Renal pelvis (tissue), 12 donors: ENCODE measurements at places on chromosomes 2 and 18. TPM values are rescaled to one million over a fixed set of nuclear protein-coding genes. Genes with fewer than 3 reads are reported as not detected.

Gene AGFG1
- polyA plus RNA-seq = 71.1 TPM

Gene COMMD1
- 69.2 TPM for polyA plus RNA-seq

Gene GLI2
- polyA plus RNA-seq = 14.4 TPM

Gene SH3RF3
- 5.6 TPM for polyA plus RNA-seq

Gene VWA3B
- 0.61 TPM for polyA plus RNA-seq

Gene C2orf78
- polyA plus RNA-seq = not detected

Gene FAM124B
- polyA plus RNA-seq = 2.3 TPM

DNA sequence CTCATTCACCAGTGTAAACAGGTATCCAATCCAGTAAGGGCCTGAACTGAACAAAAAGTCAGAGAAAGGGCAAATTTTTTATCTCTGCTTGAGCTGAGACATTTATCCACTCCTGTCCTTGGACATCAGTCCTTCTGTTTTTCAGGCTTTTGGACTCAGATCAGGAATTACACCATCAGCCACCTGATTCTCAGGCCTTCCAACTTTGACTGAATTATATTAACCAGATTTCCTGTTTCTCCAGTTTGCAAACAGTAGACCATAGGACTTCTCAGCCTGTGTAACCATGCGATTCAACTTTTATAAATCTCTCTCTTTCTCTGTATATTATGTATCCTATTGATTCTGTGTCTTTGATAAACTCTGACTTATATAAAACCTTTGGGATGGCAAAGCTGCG lies 289.3 kb upstream of the CDH2 start:
- DNase-seq = no peak

DNA sequence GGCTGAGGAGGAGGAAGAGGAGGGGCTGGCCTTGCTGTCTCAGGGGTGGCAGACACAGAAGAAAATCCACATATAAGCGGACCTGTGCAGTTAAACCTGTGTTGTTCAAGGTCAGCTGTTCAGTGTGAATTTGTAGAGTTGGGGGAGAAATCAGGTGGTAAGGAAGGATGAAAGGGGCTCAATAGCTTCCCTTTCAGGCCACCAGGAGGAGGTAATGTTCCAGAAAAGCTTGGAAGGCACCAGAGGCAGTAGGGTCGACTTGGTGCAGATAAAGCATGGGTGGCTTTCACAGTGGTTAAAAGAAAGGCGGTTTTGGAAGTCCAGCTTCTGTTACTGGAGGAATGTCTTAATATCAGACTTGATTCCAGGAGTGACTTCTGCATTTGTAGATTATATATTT lies 167.4 kb downstream of the THSD7B start:
- peak; percentile 10 for DNase-seq

DNA sequence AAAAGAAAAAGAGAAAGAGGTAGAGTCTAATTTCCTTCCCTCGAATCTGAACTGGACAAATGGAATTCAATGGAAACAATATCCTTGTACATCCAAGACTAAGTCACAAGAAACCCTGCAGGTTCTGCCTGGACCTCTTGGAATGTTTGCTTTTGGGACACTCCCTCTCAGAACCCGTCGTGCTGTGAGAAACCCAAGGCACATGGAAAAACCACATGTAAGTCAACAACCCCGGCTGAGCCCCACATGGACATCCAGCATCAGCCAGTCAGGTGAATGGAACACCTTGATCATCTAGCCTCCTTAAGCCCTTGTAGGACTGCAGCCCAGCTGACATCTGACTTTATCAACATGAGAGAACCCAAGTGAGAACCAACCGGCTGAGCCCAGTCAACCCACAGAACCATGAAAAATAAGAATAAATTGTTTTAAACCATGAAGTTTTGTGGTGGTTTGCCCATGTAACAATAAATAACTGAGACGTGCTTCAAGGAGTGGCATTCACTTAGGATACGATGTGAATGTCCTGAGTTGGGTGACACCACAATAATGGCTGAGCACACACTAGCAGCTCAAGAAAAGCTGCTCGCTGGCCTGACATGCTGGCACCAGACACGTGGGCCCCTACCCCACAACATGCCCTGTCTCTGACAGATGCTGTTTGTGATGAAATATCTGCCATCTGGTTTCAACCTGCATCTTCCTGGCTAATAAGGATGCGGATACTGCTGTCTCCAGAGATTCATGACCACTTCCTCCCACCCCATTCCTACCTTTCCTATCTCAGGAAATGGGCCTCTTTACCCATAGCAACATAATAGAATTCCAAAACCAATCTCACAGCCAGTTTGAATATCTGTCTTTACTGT lies 28.8 kb downstream of the PKDCC start:
- no peak for DNase-seq

DNA sequence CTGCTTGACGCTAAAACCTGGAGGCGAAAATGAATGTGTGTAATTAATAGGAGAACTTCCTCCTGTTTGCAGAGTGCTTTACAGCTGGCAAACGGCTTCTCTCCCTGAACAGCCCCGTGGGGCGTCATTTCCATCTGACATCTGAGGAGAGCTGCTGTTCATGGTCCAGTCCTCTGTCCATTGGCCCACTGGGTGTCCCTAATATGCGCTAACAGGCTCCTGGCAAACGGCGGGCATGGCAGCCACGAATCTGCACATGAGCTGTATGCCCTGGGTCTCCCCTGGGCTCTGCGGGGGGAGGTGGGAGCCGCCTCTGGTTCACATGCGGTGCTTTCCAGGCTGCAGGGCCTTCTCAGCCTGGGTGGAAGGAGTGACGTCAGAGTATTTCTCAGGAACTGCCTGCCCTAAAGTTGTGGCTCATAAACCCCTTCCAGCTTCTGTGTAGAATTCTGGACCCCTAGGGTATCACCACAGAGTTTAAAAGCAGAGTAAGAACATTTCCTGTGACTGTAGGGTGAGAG lies 73.2 kb downstream of the LRRFIP1 start:
- peak; percentile 89 for DNase-seq

DNA sequence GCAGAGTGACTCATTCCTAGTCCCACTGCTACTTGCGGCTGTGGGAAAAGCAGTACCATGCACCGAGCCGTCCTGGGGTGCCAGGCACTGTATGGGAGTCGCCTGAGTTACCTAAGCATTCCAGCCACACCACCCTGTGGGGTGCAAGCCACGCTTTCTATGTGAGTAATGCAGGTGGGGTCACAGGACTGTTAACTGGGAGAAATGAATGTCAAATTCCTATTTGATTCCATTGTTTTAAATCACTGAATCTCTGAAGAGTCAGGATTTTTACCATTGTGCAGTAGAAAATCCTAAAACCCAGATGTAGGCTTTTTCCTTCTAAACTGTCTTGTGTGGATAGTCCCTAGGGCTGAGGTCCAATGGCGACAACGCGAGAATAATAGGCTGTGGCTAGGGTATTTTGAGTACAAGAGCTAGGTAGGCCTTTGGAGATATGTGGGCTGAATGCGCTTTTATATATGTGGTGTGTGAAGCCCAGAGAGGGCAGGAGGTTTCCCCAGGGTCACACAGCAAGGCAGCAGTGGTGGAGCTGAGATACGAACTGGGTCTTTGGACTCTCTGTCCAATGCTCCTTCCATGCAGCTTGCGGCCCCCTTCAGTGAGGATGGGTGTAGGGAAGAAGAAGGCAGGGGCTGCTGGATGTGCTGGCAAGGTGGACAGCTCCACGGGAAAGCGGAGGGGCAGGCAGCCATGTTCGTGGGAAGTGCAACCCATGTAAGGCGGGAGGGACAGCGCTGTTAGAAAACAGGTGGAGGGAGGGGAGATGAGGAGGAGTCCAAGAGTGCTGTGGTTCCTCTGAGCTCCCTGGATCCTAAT lies 83.2 kb downstream of the DDX1 start:
- DNase-seq = no peak

DNA sequence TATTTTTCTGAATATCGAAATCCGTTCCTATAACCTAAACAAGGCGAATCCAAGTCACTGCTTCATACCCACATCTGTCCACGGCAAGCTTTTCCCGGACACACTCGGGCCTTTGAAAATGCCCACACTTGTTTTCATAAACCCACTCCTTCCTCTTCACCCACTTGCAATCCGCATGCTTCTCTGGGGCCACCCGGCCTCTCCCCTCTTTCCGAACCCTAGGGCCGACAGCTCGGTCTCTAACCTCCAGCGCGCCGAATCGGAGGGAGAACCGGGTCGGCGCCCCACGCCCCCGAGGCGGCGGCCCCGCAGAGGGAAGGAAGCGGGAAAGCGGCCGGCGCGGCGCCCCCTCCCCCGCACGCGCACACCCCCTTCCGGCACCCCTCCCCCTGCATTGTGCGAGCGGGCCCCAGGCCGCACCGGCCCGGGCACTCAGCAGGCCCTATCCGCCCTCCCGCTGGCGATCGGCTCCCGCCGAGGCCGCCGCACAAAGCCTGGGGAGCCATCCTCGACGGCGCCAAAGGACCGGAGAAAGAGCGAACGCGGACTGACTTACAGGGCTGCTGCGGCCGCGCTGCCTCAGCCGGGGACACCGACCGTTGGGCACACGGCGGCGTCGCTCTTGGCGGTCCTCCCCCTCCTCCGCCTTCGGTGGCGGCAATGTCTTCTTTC lies 467 bp downstream of the PUM2 start:
- DNase-seq = peak; percentile 55

- DNase-seq = no peak
Measured at GRCh38 chr18:60070631-60071030, 170.8 kb downstream of the PMAIP1 start.
